ENCODE measurements at places on chromosomes 12 and 14.

DNA sequence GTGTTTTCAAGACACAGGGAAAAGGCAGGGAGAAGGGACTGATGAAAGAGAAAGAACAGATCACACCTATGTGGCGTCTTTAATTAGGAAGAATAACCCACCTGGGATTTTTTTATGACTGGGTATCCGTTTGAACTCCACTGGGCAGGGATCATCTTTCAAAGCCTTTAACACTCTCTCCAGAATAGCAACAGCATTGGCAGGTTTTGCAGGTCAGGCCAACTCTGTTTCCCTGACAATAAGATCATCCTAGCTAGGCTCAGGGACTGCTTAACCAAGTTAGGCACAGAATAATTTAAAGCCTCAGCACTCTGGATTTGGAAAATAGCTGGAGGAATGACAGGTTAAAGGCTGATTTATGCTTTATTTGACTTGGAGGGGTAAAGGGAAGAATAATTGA, 117.6 kb downstream of the SUDS3 start:
- DNase-seq: no peak

DNA sequence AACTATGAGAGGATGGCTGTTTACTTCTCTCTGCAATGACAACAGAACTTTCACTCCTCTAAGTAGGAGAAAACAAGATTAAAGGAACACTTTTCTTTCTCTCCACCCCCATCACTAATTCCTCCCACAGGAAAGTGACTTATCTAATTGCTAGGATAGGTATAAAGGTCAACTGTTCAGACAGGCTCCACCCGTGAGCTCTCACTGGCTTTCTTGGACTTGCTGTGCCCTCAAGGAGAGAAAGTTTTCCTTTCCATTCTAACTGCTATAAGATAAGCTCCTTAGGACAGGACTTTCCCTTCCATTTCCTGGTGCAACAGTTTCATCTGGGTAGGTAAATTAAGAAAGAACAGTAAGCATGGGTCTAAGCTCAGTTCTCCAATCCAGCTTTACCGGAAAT, 4.8 kb downstream of the SLC41A2 start:
- no peak for DNase-seq

DNA sequence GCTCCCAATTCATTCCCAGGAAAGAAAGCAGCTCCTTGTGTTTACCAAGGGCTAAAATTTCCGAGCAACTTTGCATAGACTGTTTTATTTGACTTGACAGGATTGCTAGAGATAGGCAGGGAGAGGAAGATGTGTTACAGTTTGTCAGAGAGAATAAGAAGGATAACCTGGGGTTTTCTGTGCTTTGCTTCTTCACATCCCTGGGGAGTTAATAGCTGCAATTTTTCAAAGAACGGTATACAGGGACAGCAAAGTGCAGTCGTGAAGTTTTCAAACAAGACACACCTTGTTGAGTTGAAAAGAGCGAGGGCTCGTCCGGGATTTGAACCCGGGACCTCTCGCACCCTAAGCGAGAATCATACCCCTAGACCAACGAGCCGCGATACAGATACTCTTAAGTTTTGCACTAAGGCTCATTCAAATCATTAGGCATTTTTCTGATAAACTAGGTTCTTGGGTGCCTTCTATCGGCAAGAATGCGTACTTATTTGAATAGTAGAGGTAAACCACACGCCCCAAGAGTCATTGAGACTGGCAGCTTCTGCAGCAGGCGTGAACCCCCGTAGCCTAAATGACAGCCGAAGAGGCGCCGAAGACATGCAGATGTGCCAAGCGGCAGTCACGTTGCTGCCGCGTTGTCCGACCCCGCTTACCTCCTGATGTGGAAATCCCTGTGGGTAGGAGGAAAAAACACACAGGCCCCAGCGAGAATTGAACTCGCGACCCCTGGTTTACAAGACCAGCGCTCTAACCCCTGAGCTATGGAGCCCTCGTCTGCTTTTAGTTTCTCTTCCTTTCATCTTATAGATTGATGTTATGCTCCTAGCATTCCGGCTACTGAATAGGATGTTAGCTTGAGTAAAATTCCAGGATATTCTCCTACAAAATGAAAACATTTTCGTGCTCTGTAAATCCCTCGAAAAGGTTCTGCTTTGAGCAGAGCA, 22.2 kb upstream of the RNASE12 start:
- peak; percentile 98 for DNase-seq

DNA sequence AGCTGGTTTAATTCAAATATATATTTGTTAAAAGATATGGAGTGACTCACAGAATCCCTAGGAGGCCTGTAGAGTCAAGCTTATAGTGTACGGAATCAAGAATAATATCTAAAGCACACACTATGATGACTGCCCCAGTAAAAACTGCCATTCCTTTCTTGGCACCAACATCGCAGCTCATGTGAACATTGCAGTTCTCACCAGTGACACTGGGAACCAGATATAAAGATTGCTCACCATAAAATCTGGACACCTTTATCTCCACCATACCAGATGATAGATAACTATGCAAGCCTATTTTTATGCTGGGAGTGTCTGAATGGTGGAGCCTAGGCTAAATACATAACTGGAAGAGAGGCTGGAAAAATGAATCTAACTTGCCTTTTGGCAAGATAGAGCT, 463.9 kb upstream of the TBX3 start:
- no peak for DNase-seq

GRCh38 chr14:79044894-79045624, 874.9 kb downstream of the NRXN3 start:
- no peak for DNase-seq

All from SHP77 (cell line).